NCI-H524 (cell line): ENCODE measurements at places on chromosomes 6 and 20.
A peak's percentile ranks its signal among the peaks of the same experiment; 100 is the strongest.

DNA sequence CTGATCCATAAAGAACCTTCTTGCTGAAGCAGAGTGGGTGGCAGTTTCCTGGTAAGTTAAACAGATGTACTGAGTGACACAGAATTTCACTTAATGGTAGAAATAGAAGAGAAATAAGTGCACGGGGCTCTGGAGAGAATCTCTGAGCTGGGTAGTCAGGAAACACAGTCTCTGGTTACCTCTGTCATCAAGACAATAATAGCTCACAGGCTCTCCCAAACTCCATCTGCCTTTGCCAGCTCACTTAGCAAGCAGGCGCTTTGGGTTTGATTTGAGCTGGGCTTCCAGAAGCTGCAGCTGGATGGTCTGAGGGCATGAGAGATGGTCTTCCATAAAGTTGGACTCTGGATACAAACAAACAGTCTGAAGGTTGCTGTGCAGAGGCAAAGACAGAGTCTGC, 39.6 kb upstream of the PRSS35 start:
- DNase-seq, result no peak

DNA sequence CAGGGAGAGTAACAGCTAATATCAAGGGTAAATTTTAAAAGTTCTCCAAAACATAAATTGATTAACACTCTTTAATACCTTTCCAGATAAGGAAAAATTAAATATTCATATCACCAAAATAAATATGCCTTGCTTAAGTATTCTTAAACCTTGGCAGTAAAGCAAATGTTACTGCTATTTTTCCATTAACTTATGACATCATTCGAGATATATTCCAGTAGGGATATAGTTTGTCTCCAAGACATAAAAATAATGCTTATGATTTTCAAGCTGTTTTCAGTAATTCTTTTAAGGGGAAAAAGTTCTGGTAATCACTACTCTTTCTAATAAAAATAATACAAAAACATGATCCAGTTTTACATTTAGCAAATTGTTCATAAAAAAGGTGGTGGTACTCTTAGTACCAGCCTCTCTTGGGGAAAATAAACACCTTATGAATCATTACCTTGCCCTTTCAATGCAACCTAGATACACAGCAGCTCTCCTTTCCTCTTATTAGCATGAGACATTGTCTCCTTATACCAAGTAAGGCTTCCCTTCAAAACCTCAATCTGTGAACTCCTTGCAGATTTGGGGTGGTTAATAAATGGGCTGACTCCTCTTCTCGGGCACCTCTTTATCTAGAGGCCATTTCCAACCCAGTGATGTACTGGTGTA, 31.5 kb upstream of the LTV1 start:
- no peak for DNase-seq

- DNase-seq, result no peak
Measured at GRCh38 chr6:169723991-169724493, 258 bp downstream of the PHF10 start.

GRCh38 chr6:14676064-14676463, 558.5 kb downstream of the CD83 start:
- no peak for DNase-seq

GRCh38 chr6:130407032-130407431, 41.2 kb downstream of the TMEM200A start:
- no peak for DNase-seq

GRCh38 chr6:2432292-2432691, 186.9 kb upstream of the GMDS start:
- no peak for DNase-seq

GRCh38 chr6:13678255-13678983, 33.2 kb downstream of the RANBP9 start:
- no peak for DNase-seq

GRCh38 chr20:1790386-1790785, 104.8 kb upstream of the SIRPA start:
- no peak for DNase-seq

DNA sequence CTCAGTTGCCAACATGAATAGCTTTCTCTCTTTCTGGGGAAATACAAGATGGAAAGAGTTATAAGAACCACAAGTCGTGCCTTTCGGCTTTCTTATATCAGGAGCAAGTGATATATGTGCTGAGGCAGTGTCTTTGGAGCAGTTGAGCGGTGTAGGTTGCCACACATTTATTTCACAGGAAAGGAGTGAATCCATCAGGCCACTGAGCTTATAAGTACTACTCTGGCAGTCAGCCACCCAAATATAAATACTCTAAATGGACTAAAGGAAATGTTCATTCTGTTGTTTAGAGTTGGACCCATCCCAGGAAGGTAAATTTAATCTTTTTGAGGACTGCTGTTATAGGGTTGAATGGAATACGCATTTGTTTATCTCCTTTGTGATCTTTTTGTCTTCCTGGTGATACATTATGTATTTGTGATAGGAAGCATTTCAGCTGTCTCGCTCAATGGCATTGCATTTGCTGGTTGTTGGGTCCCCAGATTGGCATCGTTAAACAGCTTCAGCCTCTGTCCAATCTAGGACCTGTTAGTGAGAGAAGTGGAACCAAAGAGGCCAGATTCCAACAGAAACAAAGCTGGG, 139.7 kb downstream of the SOBP start:
- no peak for DNase-seq

DNA sequence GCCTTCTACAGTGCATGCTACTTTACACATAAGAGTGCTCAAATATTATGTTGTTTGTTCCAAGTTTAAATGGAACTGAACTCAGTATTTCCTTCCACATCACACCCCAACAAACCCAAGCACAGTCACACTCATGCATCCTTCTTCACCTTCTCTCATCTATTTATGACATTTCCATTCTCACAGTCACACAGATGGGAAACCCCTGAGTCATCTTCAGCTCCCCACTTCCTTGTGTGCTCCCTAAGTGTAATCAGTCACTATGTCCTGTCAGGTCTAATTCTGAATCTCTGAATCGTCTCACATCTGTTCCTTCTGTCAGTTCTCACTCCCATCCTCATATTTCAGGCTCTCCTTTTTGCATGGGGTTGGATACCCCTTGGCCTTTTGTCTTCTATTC, 96.0 kb downstream of the RIMS1 start:
- no peak for DNase-seq

DNA sequence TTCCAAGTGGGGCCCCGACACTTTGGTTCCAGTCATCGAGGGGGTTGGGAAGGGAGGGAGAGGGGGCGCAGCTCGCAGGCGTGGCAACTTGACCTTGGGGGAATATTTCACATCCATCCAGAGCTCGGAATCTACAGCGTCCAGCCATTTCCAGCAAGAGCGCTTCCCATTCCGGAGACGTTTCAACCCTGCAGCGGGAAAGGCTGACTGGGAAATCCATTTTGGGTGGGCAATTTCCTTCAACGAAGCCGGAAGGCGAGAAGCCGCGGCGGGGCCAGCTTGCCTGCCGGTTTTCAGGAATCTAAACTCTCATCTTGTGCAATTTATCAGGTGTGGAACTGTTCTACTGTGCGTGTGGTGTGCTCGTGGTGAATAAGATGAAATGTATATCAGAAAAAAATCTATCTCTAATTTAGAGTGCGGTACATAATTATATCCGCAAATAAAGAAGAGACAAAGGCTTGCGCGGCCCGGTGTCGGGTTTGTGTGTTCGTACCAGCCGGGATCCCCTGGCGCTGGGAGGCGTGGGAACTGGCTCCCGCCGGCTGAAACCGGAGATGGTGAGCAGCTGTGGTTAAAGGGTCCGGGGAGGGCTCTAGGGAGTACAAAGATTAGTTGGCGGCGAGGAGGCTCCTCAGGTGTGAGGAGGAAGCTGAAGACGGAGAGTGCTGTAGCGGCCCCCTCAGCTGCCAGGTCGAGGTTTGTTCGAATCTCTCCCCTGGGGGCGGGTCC, 4.8 kb downstream of the SLC32A1 start:
- peak; percentile 87 for DNase-seq

DNA sequence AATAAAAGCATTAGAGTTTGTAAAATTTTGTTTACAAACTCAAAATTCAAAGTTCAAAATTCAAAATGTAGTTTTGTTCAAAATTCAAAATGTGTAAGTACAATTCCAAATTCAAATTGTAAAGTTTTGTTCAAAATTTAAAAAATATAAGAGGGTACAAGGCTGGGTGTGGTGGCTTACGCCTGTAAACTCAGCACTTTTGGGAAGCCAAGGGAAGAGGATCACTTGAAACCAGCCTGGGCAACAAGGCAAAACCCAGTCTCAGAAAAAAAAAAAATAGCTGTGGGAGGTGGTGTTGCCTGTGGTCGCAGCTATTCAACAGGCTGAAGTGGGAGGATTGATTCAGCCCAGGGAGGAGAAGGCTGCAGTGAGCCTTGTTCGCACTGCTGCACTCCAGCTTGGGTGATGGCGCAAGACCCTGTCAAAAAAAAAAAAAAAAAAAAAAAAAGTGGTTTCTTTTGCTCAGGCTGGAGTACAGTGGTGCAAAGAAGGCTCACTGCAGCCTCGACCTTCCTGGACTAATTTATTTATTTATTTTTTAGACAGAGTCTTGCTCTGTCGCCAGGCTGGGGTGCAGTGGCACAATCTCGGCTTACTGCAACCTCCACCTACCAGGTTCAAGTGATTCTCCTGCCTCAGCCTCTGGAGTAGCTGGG, 5.4 kb upstream of the ZBTB12 start:
- no peak for DNase-seq

- DNase-seq, result no peak
Measured at GRCh38 chr6:125097186-125097585, 56.4 kb upstream of the TPD52L1 start.

DNA sequence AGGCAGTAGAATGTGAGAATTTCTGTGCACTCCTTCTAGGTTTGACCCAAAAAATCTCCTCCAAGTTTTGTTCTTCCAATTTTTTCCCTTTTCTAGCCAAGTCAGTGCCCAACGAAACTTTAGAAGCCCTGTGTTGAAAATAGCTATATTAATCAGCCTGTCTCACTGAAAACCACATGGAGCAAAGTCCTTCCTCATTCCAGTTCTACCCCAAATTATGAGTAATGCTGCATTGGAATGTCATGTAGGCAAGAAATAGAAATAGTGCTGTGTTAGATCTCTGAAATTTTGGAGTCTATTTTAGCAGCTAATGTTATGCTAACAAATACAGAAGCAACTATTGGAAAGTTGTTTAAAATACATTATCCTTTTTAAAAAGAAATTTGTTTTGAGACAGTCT, 725.5 kb downstream of the TBC1D32 start:
- DNase-seq, result no peak

DNA sequence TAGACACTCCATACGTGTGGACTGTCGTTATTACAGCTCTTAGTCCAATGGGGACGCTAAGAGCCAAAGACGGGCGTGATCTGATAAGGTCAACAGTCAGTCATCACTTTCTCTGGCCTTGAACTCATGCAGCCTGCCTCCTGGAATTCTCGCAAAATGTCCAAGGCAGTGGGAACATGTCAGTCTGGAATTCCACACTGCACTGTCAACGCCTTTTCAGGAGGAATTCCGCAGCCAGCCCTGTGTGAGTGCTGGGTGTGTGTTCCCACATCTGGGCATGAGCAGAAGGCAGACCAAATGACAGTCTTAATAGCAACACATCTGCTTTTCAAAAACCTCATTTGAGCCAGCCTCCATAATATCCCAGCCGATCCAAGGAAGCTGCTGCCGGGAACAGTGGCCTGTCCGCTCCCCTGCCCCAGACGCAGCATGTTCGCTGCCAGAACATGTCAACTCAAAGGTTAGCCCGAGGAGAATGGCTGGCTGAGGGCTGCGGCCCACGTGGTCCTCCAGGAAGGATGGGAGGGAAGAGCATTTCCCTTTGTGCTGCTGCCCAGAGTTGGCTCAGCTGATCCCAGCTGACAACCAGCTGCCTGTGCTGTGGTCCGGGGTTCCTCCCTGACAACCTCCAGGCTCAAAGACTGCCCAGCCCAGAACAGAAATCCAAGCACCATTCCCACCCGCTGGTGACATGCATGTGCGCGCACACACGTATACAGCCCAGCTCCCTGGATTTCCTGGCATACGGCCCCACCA, 103.1 kb downstream of the SULF2 start:
- no peak for DNase-seq

GRCh38 chr20:11876555-11876954, 41.1 kb upstream of the BTBD3 start:
- no peak for DNase-seq

GRCh38 chr20:17505636-17506517, 25.3 kb downstream of the BFSP1 start:
- DNase-seq, result no peak

- DNase-seq, result no peak
Measured at GRCh38 chr6:54191461-54191860, 80.2 kb downstream of the MLIP start.

DNA sequence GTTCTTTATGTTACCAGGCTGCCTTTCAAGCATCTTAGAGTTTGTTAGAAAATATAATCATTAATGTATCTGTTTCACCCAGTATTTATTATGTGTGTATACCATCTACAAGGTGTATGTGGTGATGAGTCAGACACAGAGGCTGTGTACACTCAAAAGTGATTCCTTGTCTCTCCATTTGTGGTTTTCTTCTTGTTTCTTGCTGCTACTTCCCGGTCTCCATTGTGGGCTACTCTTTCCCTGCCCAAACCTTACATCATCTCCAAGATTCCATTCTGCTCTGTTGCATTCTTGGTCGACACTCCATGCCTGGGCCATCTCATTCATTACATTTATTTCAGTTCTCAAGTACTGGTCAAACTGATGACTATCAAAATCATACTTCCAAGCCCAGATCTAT, 182.2 kb upstream of the STXBP5 start:
- no peak for DNase-seq

DNA sequence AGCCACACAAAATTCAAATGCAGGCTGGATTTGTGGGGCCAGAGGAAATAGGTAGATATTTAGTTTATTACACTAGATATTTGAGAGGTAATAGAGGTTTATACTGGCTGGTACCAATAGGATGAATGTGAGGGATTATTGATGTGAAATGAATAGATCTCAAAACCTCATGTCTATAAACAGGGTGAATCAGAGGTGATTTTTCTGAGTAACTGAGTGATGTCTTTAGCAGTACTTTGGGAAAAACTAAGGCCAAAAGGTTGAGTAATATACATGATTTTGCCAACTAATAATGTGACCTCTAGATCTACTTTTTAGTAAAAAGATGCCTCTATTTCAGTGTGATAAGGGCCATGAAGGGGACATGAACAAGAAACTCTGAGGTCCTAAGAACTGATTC, 86.8 kb downstream of the HAO1 start:
- DNase-seq, result no peak

GRCh38 chr6:128712898-128713297, 170.0 kb upstream of the LAMA2 start:
- no peak for DNase-seq

GRCh38 chr20:11018668-11019170, 344.9 kb upstream of the JAG1 start:
- no peak for DNase-seq

DNA sequence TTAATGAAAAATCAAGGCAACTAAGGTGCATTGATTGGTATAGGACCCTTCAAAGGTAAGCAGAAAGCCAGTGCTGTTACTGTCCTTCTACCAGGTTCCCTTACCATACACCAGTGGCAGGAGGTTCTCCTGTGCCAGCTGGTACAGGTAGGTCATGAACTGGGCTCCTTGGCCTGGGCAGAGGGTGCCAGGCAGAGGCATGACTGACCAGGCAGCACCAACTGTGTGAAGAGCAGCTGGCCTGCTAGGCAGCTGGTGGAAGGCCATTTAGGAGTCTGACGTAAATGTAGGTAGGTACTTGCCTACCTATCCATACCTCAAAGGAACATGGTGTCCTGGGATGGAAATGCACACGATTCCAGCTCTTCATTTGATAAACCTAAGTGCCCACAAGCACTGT, 23.3 kb downstream of the PCNA start:
- peak; percentile 67 for DNase-seq
